Fibroblast of skin of back (primary cell): ENCODE measurements at places on chromosomes 11 and 22.

DNA sequence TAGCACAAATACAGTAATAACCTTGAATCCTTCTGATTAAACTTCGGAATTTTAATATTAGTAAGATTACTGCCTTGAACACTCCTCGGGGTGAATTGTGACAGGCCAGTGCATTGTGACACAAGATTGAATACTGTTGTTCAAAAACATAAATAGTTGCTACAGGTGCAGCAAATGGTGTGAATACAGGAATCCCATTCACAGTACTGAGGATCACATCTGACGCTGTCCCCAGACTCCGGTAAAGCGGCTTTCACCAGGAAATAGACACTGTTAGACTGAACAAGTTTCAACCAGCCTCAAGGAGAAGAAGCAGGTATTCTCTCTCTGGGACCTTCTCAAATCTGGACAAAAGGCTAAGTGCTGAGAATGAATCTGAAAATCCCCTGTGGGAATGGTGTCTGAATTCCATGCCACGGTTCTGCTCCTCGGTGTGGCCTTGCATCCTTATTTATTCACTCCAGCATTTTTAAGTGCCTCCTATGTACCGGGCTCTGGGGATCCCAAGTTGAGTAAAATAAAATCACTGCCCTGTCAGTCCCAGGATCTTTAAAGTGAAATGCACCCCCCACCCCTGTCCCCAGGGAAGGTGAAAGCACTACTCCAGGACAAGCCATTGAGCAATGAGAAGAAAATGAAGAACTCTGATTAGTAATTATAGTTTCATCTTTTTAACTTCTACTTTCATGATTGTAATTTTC lies 3.4 kb downstream of the LGR4 start:
- DNase-seq: no peak

DNA sequence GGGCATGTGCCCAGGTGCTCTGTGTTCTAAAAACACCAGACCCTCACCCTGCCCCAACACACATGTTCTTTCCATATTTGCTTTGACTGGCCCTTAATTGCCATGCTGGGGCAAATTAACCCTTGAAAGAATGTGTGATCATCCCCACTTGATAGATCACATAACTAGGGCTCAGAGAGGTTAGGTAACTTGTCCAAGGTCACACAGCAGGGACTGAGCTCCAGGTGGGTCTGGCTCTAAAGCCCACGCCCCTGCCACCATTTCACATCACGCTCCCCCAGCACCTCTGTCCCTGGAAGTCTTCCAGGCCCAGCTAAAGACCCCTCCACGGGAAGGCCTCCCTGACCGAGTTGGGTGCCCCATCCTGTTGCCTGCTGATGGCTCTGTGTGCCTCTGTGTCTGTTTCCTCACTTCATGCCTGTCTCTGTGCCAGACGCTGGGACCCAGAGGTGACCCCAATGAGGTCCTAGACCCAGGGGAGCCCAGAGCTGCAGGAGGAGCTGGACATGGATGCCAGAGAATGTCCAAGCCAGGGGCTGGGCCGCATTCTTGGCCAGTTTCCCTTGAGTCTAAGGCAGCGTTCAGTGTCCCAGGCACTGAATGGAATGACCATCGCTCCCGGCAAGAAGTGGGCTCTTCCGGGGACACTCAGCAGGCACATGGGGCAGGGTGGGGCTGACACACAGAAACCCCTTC lies 79.7 kb downstream of the MYO7A start:
- DNase-seq: no peak

GRCh38 chr11:64539239-64539638 lies 51.8 kb upstream of the SLC22A12 start:
- no peak for DNase-seq

- DNase-seq: peak; percentile 68
Measured at GRCh38 chr11:86548271-86548917, 124.0 kb downstream of the ME3 start.

DNA sequence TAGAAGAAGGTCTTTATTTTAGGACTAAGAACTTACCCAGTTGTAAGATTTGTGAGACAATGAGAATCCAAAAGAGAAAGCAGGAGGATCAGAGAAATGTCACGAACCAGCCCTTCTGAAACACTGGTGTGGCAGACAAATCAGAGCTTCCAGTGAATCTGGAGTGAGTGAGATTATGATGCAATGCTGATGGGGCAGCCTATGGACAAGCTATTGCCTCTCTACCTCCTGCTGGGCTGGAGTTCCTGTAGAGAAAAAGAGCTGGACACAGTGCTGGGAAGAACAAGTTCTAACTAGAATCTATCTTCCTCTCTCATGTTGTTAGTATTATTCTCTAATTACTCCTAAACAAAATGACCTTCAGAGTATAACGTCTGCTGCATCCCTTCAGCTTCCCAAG lies 12.0 kb upstream of the ANO3 start:
- DNase-seq: peak; percentile 53

- DNase-seq: no peak
Measured at GRCh38 chr22:23264610-23265367, 84.5 kb downstream of the BCR start.
